ENCODE measurements at places on chromosomes 2 and 18. TPM values are rescaled to one million over a fixed set of nuclear protein-coding genes. Genes with fewer than 3 reads are reported as not detected.

- DNase-seq: no peak
These were observed 97.9 kb upstream of the IL1R2 start for GRCh38 chr2:101893681-101894381.

DNA sequence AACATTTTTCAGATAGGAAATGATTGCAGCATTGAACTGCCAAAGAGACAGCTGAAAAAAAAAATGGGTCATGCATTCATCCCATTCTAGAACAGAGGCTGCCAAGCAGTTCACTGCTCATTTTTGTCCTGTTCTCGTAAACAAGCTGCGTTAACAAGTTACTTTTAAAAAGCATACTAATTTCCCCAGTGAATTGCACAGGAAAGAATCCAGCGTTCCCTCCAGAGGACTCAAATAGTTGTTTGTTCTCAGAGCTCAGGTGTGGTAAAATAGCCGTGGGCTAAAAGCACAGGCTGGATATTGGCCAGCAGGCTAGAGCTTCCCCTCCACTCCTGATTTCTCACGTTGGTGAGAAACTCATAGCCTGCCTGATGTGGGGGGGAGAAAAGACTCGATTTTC lies 76.1 kb upstream of the AQP4 start:
- DNase-seq: no peak

- DNase-seq: no peak
These were observed 691.9 kb upstream of the TMEFF2 start for GRCh38 chr2:192886636-192887035.

DNA sequence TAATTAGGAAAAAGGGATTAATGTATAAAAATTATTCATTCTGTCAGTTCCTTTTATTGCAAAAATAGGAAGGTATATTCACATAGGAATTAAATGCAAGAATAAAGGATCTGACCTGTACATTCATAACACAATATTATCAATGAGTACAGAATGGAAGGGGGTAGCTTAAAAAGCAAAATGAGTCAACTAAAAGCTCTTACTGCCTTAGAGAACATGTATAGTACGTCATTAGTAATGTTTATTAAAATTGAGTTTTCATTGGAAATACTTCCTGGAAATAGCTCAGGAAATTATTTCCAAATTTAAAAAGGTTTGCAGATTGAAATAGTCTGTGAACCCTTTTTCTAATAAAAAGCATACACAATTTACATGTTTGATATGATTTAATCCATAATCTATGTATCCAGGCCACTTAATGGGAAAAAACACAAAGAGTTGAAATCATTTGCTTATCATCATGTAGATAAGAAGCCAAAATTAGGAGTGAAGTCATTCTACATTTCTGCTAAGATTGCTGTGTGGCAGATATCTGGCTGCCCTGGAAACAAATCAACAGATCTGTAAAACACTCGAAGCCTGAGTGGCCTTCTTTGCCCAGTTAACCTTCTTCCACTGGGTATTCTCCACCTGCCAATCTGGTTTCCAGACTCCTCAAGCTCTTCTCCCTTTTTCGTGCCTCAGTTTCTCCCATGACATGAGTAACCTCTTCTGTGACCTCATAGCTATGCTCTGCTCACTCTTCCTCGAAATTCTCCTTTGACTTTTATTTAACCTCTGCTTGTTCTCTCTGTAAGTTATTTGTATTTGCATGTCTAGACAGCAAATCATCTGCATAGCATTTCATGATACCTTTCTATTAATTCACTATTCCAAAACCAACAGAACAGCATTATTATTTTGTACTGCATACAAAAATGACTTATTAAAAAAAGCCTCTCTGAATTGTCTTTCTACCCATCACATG lies 181.2 kb upstream of the REV1 start:
- no peak for DNase-seq

GRCh38 chr2:169365029-169365480 lies 2.7 kb upstream of the LRP2 start:
- no peak for DNase-seq

GRCh38 chr18:77106331-77106730 lies 26.3 kb downstream of the MBP start:
- peak; percentile 89 for DNase-seq

DNA sequence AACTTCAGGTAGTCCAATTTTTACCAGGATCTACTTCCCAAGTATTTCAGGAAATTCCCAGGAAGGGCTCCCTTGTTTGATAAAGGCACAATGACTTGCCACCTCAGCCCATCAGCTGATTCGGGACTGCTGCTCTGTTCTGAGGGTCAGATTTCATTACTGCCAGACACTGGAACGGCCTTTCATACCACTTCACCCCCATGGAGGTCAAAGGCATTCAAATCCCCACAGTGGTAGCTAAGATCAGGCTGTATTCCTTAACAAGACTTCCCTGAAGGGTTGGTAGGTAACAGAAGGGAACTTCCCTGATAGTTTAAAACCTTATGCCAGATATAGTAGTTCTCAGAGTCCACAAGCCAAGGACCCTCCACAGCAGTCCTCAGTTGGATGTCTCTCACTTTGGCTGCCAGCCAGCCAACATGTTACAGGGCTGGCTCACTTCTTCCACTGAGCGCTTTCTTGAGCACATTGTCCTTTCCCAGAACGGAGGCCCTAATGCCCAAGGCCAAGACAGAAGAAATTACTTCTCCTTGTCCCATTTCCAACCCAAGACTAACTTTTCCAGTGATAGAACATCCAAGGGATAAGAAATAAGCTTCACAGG lies 40.0 kb upstream of the GLS start:
- no peak for DNase-seq

DNA sequence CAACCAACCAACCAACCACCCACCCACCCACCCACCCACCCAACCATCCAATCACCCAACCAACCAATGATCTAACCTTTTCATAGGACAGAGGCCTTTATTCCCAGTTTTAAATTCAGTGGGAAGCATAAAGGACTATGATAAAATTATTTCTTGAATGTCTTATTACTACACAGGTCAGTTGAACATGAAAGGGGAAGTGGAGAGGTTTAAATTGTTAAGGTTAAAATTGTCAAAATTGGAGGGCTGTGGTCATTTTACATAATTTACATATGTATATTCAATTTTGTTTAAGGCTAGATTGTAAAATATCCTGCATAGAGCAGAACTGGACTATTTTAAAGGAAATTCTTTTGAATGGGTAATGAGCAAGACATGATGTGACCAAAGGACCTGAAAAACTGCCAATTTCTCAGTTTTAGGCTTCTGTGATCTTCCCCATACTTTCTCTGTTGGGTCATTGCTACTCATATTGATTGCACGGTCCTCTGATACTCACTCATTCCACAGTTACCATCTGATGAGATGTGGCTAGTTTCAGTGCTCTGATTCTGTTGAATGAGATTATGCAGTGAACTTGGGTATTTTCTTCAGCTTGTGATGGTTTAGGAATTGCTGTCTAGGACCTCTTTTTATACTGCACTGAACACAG lies 127.4 kb downstream of the PLCL1 start:
- no peak for DNase-seq

GRCh38 chr2:212708355-212708754 lies 169.8 kb upstream of the ERBB4 start:
- no peak for DNase-seq

DNA sequence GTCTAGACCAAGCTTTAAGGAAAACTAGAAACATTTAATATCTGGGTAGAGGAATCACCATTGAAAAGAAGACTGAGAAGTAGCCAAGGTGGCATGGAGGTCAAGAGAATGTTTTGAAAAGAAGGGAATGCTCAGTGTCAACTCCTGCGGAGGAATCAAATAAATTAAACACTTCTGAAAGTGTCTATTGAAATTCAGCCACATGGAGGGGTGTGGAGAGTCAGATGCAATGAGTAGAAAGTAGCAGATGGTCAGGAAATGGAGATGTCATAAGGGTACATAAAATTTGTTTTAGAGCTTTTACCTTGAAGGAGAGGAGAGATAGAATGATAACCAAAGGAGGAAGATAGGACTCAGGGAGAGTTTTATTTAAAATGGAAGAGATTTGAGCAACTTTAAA lies 35.1 kb downstream of the NLRC4 start:
- no peak for DNase-seq

GRCh38 chr18:32624182-32624723 lies 148.6 kb downstream of the KLHL14 start:
- DNase-seq: no peak

DNA sequence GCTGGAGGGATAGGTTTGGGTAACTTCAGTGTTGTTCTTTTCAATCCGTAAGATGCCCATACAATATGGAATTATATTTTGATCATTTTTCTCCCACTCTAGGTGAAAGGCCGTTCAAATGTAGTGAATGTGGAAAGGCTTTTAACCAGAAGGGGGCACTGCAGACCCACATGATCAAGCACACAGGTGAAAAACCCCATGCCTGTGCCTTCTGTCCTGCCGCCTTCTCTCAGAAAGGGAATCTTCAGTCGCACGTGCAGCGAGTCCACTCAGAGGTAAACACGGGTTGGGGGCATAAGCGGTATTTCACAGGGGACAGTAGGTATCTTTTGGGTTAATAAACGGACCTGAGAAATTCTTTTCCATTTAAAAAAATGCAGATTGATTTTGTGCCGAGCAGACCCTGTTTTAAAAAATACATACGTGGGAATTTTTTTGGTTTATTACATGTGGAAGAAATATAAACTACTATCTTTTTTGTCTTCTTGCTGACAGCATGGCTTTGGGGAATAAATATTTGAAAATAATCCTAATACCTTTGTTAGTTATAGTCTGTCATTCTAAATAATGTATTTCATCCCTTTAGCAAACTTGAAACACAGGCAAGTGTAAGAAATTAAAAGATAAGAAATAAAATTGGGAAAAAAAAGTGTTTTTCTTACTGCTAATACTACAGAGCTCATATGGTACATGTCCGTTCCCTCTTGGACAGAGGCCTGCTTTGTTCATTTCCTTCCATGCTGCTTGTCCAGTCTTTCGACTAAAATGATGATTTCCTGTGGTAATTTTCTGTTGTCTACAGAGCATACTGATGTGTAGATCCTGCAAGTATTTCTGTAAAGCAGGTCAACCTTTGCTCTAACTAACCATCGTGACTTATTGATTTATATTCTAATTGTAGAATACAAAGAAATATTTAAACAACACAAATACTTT lies 53.3 kb downstream of the ZNF236 start:
- peak; percentile 40 for DNase-seq

DNA sequence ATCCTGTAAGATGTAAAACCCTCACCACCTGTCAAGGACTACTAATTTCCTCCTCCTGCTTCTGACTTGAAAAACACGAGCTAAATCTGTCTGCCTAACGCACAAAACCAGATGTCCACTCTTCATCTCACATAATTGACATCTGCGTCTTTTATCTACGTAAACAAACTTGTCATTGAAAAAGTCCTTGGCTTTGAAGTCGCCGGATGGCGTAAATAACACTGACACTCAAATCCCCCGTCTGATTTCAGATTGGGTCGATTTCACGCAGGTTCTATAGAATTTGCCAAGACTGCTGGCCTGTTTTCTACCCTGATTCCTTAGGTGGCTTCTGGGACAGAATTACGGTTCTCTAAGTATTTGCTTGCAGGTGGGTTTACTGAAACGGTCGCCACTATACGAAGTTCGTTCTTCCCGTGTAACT lies 539 bp upstream of the MOB4 start:
- DNase-seq: no peak

DNA sequence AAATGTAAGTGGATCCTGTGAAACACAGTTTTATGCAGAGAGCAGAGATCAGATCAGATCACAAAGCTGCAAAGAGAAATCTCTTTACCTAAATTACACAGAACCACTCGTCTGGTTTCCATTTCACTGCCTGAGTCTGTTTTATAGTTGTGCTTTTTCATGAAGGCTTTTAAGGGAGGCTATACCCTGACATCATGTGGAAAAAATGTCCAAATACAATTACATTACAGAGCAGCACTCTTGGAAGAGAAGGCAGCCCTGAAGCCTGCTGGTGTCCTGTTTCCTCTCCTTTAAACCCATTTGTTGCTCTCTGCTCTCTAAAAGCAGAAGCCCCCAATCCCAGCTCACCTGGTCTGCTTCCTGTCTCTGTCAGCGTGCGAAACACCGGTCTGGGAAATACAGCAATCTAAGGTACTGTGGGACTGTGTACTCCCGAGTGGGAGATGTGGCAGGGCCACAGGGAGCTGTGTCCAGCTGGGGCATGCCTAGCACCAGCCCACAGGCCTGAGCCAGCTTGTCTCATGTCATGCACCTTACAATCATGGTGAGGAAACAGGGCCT lies 24.8 kb upstream of the ZFP36L2 start:
- DNase-seq: no peak

- no peak for DNase-seq
These were observed 223.1 kb downstream of the RNF144A start for GRCh38 chr2:7140306-7140705.

The WDPCP gene
- 13.2 TPM for total RNA-seq

The IL36A gene
- not detected for total RNA-seq
